ENCODE measurements at places on chromosomes 5 and 9.
A peak's percentile ranks its signal among the peaks of the same experiment; 100 is the strongest.

DNA sequence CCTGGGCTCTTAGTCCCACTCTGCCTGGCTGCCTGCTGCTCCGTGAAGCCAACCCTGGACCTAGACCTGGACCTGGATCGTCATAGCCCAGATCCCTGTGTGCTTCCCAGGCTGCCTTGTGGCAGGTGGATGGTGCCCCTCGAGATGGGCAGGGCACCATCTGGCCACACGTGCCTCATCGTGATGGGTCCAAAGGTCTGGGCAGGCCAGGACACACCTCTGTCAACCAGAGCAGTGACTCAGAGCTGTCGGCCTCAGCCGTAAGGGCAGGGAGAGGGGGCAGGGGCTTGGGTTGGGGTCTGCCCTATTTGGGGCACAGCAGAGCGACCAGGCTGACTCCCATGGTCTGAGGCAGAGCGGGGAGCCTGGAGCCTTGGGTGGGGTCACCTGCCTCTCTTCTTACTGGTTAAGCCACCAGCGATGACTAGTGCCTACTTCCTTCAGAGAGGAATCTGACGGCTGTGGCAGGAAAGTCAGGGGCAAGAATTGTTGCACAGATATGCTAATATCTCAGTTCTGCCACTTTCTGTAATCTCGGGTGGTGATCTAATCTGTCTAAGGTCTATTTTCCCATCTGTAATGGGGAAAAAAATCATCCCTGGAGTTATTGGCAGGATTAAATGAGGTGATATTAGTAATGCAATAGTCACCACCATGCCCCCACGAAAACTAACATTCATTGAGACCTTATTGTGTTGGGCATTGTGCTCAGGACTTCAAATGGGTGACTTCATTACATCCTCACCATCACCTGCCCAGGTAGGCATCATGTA is 3.2 kb upstream of the CDHR2 start:
- no peak for DNase-seq

DNA sequence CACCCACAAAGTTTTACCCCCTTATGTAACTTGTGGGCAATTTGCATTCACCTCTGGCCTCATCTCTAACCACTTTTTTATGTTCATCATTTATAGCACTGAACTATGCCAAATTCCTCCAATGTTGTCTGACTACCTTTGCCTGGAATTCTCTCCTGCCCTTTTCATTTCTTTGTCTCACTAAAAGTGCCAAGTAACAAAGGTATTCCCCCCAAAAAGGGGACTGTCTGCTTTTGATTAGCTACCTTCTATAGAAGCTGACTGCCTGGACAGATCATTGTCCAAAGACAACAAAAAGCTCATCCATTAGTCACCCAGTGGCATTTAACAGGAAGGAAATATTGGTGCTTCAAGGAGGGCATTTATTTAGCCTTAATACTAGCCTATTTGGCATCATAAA is 189.9 kb upstream of the VCAN start:
- no peak for DNase-seq

DNA sequence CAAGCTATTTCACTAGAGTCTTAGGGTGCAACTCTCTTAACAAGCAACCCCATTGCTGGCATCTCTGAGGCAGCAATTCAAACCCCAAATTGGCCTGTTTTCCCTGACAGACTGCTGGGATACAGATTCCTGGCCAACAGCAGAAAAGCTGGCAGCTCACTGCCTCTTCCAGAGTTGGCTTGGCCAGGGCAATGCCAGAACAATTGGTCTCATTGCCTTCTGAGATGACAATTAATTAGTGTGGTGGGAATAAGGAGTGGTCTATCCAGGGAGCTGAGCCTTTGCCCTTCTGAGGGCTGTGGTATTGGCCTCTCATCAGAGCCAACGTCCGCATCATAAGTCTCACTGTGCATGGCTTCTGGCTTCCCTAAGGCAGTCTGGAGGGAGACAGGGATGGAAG is 183.2 kb downstream of the GNAQ start:
- no peak for DNase-seq

DNA sequence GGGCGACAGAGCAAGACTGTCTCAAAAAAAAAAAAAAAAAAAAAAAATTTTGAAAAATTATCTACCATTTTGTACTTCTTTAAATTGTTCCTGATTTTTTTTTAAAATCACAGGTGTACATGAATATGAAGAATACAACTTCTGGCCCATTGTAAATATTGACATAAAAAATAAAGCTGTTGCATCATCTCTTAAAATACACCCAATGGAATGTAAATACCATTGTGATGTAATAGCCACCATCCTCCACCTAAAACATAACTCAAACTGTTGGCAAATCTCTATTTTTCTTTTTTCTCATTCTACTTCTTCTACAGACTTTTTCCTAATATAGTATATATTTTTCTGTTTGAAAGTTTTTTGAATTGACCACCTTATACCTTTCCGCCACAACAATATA is 61.0 kb upstream of the TEX48 start:
- DNase-seq, result no peak

GRCh38 chr5:130652176-130652575 is 512.9 kb downstream of the HINT1 start:
- no peak for DNase-seq

- DNase-seq, result peak; percentile 80
Observed at GRCh38 chr5:125484742-125485641, 738.6 kb upstream of the ZNF608 start.

- DNase-seq, result no peak
Observed at GRCh38 chr9:30765318-30765717, 1619.1 kb upstream of the ACO1 start.

DNA sequence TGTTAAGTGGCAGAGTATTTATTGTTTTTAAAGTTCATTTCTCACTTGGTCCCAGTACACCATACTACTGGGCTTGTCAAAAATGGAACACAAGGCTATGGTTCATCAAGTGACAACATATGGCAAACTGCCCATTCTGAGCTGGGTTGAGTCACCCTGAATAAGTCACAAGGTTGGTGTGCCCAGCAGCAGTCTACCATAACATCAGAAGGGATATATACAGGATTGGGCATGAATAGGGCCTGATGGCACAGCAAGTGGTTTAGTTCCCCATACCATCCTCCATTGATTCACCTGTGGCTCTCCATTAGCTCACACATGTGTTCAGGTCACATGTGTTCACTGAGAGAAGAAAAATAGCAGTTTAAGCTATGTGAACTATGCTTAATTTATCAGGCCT is 249.8 kb upstream of the PRDM9 start:
- DNase-seq, result no peak

GRCh38 chr9:94802793-94803192 is 76.3 kb downstream of the AOPEP start:
- no peak for DNase-seq

DNA sequence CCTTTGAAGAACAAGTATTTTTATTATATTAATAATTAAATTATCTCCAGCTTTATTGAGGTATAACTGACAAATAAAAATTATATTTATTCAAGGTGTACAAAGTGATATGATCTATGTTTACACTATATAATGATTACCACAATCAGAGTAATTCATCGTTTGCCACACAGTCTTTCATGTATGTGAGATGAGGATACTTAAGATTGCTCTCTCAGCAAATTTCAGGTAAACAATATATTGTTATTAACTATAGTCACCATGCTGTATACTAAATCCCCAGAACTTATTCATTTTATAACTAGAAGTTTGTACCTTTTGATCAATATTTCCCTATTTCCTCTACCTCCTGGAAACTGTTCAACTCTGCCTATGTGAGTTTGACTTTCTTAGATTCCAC is 16.7 kb upstream of the CCNO start:
- no peak for DNase-seq

DNA sequence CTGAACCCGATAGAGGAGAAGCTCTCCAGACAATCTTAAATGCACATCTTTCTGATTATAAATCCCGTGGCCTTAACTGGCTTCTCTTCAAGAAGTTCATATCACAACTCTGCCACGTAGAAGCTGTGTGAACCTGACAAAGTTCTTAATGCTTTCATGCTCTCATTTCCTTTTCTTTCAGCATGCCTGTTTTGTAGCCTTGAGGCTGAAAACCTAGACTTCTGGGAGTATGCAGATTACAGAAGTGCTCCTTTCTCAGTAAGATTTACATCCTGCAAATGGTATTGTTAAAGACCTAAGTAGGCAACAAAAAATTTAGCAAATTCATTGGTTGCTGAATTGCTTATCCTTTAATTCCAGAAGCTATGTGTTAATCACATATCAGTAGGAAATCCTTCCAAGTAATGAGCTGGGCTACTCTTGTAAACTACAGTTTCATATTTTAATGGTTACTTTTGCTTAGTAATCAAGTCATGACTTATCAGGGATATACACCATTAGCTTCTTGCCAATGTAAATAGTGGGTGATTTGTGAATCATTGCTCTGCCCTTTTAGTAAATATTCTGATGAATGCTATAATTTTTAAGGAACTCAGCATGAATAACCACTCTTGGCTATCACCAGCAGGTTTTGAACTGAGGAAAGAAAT is 334.7 kb downstream of the FBXL7 start:
- no peak for DNase-seq

DNA sequence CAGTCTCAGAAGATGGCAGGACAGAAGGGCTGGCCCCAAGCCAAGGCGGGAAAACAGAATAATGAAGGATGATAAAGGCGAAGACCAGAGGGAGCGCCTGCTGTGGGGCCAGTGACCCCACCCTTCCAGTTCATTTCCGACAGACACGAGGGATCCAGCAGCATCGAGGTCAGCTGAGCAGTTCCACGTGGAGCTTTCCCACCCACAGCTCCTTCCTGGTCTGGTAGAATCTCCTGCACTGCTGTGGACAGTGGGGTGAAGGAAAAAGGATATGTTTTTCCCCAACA is 265.9 kb upstream of the VLDLR start:
- DNase-seq, result no peak

DNA sequence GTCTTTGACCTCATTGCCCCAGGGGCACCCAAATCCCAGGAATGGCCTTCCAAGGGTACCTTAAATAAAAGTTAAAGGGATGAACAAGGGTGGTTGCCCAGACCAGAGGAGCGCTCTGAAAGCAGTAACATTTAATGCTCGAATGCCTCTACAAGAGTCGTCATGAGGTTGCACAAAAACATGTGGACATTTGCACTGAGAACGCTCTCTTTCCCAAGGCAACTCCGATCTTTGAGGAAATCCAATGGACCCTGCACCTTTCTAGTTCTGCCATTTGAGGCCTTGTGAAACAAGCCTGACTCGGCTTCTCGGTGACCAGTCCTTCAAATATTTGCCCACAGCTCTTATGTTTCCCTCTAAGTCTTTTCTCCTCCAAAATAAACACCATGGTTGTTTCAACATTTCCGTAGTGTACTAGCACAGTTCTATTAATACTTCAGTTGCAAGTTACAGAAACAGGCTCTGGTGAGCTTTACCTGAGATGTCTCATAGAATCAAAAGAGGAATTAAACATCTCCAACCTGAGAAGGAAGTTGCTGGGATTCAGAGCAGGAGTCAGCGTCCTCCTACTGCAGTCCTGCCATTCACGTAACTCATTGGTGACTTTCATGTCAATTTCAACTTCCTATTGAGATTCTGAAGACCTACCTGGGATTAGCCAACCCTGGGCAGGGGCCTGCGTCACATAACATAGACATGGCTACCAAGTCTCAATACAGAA is 168.8 kb upstream of the RAI14 start:
- no peak for DNase-seq

- no peak for DNase-seq
Observed at GRCh38 chr9:97419309-97419867, 7.5 kb downstream of the TDRD7 start.

GRCh38 chr9:83155733-83156132 is 92.8 kb upstream of the RASEF start:
- DNase-seq, result no peak

GRCh38 chr9:95516221-95516733 is 494 bp downstream of the PTCH1 start:
- no peak for DNase-seq

GRCh38 chr5:94080390-94080789 is 339.0 kb upstream of the POU5F2 start:
- peak; percentile 33 for DNase-seq

- DNase-seq, result no peak
Observed at GRCh38 chr5:26802944-26803343, 235.4 kb downstream of the CDH9 start.

- DNase-seq, result no peak
Observed at GRCh38 chr9:6212722-6213375, 2.8 kb upstream of the IL33 start.

DNA sequence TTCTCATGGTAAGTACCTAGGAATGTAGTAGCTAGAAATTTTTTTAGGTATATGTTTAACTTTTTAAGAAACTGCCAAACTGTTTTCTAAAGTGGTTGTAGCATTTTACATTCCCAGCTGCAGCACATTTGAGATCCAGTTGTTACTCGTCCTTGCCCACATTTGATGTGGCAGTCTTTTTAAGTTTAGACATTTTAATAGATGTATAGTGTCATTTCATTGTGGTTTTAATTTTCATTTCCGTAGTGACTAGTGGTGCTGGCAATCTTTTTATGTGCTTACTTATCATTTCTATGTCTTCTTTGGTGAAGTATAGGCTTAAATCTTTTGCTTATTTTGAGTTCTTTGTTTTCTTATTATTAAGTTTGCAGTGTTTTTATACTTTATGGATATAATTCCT is 171.6 kb downstream of the GAS1 start:
- no peak for DNase-seq

DNA sequence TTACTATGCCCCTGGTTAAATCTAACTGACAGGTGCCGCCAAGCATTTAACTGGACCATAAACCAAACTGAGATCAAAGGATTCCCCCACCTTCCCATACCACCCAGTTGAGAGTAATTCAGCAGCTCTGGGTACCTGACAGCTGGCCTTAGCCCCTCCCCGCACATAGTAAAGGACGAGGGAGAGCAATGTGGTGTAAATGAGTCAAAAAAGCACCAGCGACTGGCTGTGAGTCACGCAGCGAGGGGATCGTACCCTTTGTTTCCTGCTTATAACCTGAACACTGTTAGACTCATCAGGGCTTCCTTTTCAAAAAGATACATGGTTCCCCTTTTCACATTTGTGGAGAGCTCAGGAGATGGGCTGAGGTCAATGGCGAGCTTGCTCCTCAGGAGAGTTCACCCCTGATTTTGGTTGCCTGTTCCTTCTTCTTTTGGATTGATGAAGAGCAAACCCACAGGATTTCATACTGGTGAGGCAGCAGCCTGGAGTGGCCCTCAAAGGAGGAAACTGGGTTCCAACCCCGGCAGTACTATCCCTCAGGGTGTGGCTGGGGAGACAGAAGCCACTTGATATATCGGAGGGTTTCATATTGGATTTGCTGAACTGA is 71.5 kb downstream of the ANKRD33B start:
- DNase-seq, result no peak
